ENCODE measurements at places on chromosomes 7 and 10. TPM values are rescaled to one million over a fixed set of nuclear protein-coding genes. Genes with fewer than 3 reads are reported as not detected.

- no peak for DNase-seq
- H3K4me1 ChIP-seq = no peaks in the 10 kb centered on the region
- H3K4me3 ChIP-seq = no peak overlapping the region
These were observed 66.8 kb downstream of the CD36 start for GRCh38 chr7:80705130-80705781.

DNA sequence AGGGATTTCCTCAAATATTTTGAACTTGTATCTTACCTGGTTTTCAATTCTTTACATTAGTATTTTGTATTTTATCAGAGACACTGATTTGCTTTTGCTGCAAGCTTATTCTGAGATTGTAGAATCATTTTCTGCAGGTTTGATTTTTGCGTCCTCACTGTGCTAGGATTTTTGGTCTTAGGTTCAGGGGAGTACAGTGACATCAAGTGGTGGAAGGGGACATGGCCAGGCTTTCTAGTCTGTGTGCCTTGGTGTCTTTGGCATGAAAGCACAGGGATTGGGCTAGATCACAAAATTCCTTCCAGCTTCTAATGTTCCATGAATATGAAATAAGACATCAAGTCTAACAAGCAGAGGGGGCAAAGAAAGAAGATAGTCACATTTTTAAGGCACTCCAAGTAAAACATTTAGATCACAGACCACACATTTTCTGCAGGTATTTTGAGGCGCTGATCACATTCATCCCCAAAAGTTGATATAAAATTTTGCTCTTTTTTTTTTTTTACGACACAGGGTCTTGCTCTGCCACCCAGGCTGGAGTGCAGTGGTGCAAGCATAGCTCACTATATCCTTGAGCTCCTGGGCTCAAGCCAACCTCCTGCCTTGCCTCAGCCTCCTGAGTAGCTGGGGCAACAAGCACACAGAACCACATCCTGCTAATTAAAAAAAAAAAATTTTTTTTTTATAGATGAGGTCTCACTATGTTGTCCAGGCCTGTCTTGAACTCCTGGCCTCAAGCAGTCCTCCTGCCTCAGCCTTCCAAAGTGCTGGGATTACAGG lies 124.4 kb downstream of the PON1 start:
- H3K27me3 ChIP-seq = no peaks in the 10 kb centered on the region
- no peak overlapping the region for H3K27ac ChIP-seq
- H3K36me3 ChIP-seq = no peaks in the 10 kb centered on the region
- no peak overlapping the region for H3K4me3 ChIP-seq
- DNase-seq = no peak

GRCh38 chr7:44631458-44632115 lies 25.2 kb downstream of the OGDH start:
- no peaks in the 10 kb centered on the region for H3K4me1 ChIP-seq
- no peak for DNase-seq
- peak overlapping the region; percentile 81 for H3K27ac ChIP-seq
- no peak overlapping the region for H3K4me3 ChIP-seq
- H3K36me3 ChIP-seq = peaks cover 24% of the 10 kb centered on the region

GRCh38 chr7:28840592-28840995 lies 117.5 kb downstream of the TRIL start:
- no peak for DNase-seq
- no peaks in the 10 kb centered on the region for H3K27me3 ChIP-seq
- H3K36me3 ChIP-seq = no peaks in the 10 kb centered on the region
- no peak overlapping the region for H3K4me3 ChIP-seq
- H3K27ac ChIP-seq = no peak overlapping the region

GRCh38 chr10:118568327-118568848 lies 27.1 kb downstream of the PRLHR start:
- H3K27me3 ChIP-seq = no peaks in the 10 kb centered on the region
- no peak overlapping the region for H3K27ac ChIP-seq
- H3K4me1 ChIP-seq = no peaks in the 10 kb centered on the region
- DNase-seq = no peak
- H3K36me3 ChIP-seq = no peaks in the 10 kb centered on the region
- H3K4me3 ChIP-seq = no peak overlapping the region

DNA sequence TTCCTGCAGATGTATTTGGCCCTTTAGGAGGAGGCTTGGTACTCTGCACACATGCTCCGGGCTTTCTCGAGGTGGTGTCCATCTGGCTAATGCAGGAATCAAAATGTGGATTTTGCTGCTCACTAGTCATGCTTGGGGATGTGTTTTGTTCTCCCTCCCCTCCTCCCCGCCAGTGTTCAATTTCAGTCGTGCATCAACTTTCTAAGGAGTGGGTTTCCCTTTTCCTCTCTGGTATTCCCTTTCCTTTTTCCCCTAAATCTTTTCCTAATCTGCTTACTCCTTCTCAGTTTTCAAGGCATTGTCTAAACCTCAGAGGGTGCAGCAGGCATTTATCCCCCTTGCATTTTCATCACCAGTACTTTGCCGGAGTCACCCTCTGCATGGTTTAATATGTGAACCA lies 201.8 kb downstream of the CCDC3 start:
- no peak overlapping the region for H3K27ac ChIP-seq
- no peaks in the 10 kb centered on the region for H3K36me3 ChIP-seq
- no peaks in the 10 kb centered on the region for H3K4me1 ChIP-seq
- no peaks in the 10 kb centered on the region for H3K27me3 ChIP-seq
- DNase-seq = no peak

The OR6V1 gene
- not detected for total RNA-seq

The GSDME gene
- 5.3 TPM for total RNA-seq

The FBH1 gene
- total RNA-seq = 92.4 TPM

The RBP3 gene
- total RNA-seq = not detected

The H2BK1 gene
- not detected for total RNA-seq

The PAX4 gene
- total RNA-seq = not detected

The ANKRD61 gene
- not detected for total RNA-seq

All from tibial nerve (tissue), 4 donors.